ENCODE measurements at places on chromosomes 16 and 17. TPM values are rescaled to one million over a fixed set of nuclear protein-coding genes. Genes with fewer than 3 reads are reported as not detected.

DNA sequence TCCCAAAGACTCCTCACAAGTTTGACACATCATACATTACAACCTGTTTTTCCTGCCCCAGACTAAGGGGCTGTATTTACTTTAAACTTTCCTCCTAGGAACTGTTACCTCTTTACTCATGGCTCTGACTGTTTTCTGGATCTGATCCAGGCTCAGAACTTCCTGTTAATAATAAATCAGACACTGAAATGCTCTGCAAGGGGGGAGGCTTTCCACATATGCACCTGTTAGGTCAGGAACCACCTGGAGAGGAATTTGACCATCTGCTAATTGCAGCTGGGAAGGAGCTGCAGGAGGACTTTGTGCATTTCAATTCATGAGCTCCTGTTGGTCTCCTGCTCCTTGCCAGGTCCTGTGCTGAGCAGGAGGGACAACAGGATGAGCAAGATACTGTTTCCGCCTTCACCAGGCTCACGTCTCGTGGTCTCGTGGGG lies 476.9 kb upstream of the CDH5 start:
- no peak for DNase-seq

GRCh38 chr17:69363488-69364210 lies 36.7 kb upstream of the ABCA5 start:
- no peak for DNase-seq

DNA sequence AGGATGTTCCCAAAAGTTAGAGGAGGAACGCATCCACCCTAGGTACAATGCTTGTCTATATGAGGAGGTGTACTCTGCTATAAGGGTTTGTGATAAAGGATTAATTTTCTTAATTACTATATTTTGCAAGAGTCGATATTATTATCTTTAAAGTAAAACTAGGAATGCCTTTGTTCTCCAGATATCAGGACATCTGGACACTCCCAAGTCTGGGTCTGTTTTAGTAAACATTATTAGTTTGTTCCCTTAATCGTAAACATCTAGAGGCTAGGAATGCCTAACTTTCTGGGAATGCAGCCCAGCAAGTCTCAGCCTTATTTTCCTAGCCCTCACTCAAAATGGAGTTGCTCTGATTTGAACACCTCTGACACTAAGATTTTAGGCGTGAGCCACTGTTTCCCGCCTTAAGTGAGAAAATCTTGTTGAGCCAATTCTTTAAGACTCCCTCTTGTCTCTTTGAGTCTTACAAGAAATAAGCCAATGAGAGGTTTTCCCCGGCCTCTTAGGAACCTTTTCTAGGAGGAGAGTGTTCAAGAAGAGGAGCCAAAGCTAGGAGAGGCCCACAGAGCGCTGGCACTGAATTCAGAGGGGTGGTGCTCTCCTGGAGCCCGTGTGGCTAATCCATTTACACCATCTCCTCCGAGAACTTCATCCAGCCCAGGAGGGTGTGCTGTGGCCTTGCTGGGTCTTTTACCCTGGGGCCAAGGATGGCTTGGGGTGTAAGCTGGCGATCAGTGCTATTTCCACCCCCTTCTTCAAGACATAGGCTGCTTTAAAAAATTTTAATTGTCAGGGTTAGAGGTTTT lies 40.9 kb downstream of the SMARCE1 start:
- DNase-seq: no peak

- DNase-seq: no peak
Measured at GRCh38 chr17:80380068-80380467, 34.9 kb upstream of the ENDOV start.

- DNase-seq: no peak
Measured at GRCh38 chr16:72876221-72876620, 171.7 kb downstream of the ZFHX3 start.

DNA sequence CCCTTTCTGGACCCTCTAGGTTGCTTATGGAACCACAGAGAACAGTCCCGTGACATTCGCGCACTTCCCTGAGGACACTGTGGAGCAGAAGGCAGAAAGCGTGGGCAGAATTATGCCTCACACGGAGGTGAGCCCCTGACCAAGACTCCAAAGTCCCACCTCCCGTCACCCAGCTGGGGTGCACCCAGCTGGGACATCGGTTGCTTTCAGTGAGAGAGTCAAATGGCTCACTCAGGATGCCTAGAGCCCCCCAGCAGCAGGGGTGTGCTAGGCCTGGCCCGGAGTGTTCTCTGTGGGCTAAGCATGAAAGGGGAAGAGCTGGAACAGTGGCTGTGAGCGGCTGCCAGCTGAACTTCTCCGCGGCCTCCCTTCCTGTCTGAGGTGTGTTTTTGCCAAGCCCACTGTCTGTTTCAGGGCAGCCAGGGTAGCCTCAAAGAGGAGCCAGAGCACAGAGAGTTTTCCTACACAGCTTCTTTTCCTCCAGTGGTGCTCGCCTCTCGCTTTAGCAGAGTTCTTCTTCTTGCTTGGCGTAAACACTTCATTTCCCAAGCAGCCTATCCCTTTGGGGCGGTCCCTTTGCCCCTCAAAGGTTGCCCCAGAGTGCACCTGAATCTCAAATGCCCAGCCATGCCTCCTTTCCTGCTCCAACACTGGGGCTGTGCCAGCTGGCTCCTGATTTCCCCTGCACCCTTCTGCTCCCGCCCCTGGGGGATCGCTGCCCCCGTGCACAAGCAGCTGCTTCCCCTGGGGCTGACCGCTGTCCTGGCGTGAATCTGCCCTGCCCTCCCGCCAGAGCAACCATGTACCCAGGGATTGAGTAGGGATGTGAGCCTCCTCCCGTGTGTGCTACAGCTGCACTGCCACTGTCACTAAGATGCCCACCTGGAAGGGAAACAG lies 2.6 kb upstream of the CHAD start:
- DNase-seq: no peak

GRCh38 chr16:88773812-88774291 lies 11.2 kb downstream of the PIEZO1 start:
- no peak for DNase-seq

GRCh38 chr16:2846511-2847310 lies 11.3 kb downstream of the PRSS22 start:
- no peak for DNase-seq

GRCh38 chr16:27374221-27374803 lies 27.7 kb upstream of the IL21R start:
- DNase-seq: no peak

- no peak for DNase-seq
Measured at GRCh38 chr16:46787909-46788308, 39.8 kb upstream of the MYLK3 start.

GRCh38 chr17:50649042-50649908 lies 14.6 kb downstream of the ABCC3 start:
- DNase-seq: no peak

- DNase-seq: no peak
Measured at GRCh38 chr17:62648251-62648955, 20.9 kb downstream of the MRC2 start.

GRCh38 chr17:70863436-70864248 lies 694.3 kb downstream of the KCNJ2 start:
- DNase-seq: no peak

GRCh38 chr17:46100590-46100989 lies 92.6 kb downstream of the KANSL1 start:
- DNase-seq: no peak

- DNase-seq: no peak
Measured at GRCh38 chr16:62156971-62157370, 120.7 kb upstream of the CDH8 start.

DNA sequence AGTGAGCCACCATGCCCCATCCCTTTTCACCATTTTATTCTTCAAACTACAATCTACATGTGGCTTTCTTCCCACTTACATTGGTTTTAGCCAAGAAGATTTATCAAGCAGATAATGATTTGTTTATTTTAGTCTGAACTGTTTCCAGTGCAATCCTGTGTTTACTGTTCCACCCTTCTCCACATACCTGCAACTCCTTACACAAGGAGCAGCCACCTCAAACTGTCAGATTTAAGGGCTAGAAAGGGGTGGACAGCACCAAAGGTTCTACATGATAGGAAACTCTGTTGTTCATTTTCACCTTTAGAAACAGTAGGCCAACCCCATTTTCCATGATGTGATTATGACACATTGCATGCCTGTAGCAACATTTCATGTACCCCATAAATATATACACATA lies 1.9 kb downstream of the RUNDC1 start:
- DNase-seq: no peak

- DNase-seq: no peak
Measured at GRCh38 chr16:24352746-24353145, 96.6 kb downstream of the CACNG3 start.

GRCh38 chr17:43556292-43556691 lies 10.2 kb upstream of the ETV4 start:
- no peak for DNase-seq

DNA sequence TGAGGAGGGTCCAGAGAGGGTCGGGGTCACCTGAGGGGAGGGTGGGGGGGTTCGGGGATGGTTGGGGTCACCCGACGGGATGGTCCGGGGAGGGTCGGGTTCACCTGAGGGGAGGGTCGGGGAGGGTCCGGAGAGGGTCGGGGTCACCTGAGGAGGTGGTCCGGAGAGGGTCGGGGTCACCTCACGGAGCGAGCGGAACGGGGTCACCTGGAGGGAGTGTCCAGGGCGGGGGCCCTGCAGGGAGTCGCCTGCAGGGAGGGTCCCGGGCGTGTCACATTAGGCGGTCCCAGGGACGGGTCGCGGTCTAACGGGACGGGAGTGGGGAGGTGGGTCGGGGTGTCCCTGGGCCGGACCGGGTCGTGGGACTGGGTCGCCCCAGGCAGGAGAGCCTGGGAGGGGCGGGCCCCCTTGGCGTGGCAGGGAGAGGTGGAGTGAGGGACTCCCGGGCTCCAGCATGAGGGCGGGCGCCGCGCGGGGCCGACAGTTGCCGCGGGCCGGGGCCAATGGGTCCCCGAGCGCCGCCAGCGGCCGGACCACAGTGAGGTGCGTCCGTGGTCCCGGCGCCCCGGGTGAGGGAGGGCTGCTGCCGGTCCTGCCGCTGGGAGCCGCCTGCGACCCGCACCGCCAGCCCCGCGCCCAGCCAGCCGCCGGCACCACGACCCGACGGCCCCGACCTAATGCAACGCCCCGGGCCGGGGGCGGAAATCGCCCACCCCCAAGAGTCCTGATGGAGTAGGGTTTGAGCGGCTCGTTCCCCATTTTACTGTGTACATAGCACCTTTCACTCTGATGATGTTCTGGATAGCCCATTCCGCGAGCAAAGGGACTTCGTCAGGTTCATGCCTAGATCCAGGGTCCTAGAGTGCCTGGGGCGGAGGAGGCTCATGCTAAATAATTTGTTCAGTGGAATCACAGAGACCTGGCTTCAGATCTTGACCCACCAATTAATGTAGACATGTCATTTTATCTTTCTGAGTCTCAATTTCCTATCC lies 1.2 kb upstream of the ABCA3 start:
- DNase-seq: no peak

DNA sequence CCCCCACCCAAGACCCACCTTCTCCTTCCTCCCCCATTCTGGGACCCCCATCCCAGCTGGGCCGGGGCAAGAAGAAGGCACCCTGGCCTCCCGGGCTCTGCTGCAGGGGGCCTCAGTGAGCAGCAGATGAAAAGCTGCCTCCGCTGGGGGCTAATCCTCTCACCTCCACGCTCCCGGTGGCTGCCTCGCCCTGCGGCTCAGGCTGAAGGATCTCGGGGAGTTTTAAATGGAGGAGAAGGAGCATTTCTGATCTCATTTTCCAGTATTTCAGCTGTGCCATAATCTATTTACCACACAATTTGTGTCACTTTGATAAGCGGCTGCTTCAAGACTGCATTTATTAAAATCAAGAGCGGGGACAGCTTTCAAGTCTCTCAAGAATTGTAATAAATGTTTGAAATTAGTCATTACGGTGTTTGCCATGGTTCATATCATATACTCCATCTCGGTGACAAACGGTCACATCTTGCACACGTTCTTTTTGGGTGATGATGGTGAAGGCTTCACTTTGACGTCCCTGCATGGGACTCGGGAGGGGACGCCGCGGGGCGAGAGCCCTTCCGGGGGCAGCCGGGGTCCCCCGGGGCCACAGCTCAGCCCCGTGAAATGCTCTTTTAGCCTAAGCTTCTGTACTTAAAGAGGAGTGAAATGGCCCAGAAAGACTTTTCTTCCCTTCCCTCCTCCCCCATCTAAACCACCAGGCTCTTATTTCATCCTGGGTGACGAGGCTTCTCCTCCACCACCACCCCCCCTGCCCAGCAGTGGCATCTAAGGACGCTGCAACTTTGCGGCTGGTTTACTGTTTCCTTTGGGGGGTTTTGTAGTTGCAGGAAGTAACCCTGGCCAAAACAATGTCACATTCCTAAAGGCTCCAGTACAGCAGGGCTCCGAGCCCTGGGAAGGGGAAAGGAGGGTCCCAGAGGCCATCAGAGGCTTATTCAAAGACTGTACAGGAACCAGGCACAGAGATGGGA lies 313.1 kb upstream of the TNRC6C start:
- DNase-seq: no peak

GRCh38 chr17:12088035-12088434 lies 67.4 kb downstream of the MAP2K4 start:
- DNase-seq: no peak

- DNase-seq: no peak
Measured at GRCh38 chr16:2244301-2244700, 7.1 kb downstream of the ECI1 start.

GRCh38 chr16:61371388-61371787 lies 664.9 kb downstream of the CDH8 start:
- DNase-seq: no peak

DNA sequence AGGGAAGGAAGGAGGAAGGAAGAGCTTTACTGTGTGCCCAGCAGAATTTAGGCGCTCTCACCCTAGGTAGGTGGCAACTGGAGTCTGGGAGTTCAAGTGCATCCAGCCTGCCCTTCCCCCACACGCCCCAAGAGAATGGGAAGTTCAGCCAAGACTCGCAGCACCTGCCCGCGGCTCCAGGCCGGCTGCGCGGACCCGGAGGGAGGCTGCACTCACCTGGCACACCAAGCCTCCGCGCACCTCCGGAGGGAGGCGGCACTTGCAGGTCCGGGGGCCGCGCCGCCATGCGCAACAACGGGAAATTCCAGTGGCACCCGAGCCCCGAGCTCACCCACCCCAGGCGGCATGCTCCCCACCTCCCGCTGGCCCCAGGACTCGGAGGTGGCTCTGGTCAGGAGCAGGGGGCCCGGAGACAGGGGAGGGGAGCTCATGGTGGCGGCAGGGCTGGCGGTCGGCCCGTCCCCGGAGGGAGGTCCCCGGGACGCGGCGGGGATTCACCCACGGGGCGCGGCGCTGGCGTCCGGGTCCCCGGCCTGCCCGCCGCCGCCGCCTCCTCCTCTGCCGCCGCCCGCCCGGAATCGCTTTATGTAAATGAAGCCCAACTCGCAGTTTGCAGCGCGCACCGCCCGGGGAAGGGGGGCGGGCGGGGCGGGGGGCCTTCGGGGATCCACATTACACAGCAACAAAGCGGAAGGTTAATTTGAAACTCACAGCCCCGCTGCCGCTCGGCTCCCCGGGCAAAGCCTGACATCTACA lies at the start of gene ZFHX3:
Gene ZFHX3 (minus strand): TSS at position 593 of the 756 bp plus-strand sequence. CDS start 87,983 bp downstream, outside the sequence.
- DNase-seq: peak; percentile 54

TBC1D3H gene
- total RNA-seq: not detected

LRRC75A gene
- total RNA-seq: 3.3 TPM

B9D1 gene
- total RNA-seq: 12.6 TPM

SREBF1 gene
- total RNA-seq: 17.5 TPM

HS3ST3B1 gene
- total RNA-seq: 1.6 TPM

CENPV gene
- total RNA-seq: 97.8 TPM

NOXO1 gene
- 1.2 TPM for total RNA-seq

FA2H gene
- 0.41 TPM for total RNA-seq

Measured in frontal cortex (tissue), 4 donors.